ENCODE measurements at places on chromosomes 2 and 18.

DNA sequence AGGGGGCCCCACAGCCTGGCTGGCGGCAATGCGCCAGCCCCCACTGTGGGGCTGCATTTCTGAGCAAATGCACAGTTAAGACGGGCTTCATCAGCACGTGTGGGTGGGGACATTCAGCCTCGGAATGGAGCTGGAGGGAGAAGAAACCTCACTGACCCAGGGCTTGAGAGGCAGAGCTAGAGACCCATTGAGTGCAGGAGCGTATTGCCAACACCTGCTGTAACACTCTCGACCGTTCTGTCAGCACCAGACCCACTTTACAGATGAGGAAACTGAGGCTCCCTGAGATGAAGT lies 200.9 kb upstream of the RAB6C start:
- no peak for DNase-seq

DNA sequence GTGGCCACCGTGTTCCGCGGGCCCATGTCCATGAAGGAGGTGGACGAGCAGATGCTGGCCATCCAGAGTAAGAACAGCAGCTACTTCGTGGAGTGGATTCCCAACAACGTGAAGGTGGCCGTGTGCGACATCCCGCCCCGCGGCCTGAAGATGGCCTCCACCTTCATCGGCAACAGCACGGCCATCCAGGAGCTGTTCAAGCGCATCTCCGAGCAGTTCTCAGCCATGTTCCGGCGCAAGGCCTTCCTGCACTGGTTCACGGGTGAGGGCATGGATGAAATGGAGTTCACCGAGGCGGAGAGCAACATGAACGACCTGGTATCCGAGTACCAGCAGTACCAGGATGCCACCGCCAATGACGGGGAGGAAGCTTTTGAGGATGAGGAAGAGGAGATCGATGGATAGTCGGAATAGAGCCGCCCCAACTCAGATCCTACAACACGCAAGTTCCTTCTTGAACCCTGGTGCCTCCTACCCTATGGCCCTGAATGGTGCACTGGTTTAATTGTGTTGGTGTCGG lies 17.7 kb downstream of the TUBB6 start:
- DNase-seq: no peak

GRCh38 chr2:38164881-38165280 lies 88.9 kb upstream of the CYP1B1 start:
- no peak for DNase-seq

GRCh38 chr2:160224507-160224906 lies 24.4 kb upstream of the ITGB6 start:
- DNase-seq: no peak

- DNase-seq: peak; percentile 30
These were observed 57.6 kb downstream of the VAPA start for GRCh38 chr18:9971313-9971920.

DNA sequence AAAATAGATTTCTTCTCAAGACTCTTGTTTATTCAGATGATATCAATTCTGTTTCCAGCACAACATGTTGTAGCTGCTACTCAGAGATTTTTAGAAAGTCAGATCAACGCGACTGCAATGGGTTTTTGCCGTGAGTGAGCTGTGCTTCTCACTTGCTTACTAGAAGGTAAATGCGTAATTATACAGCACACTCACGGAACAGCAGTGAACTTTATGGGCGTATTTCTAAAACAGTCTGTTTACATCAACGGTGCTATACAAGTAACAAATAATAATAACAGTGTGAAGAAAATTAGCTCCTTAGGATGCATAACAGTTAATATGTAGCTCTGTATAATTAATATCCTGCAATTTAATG lies 533.6 kb downstream of the RNF144A start:
- DNase-seq: no peak

DNA sequence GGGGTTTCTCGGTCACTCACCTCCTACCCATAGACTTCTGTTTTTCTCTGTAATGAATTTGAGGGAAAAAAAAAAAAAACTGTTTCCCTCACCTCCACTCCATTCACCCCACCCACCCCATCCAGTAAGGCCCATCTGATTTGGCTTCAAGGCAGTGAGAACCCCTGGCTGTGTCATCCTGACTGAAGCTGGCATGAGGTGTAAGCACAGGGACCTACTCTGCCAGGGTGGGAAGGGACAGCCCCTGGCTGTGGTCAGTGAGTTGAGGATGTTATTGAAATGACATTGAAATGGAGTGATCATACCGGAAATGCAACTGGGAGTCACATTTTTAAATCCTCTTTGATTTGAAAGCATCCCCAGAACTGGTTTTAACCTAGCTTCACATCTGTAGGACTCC lies 19.1 kb upstream of the BCL2L11 start:
- DNase-seq: no peak

GRCh38 chr2:98405301-98405700 lies 39.4 kb upstream of the INPP4A start:
- no peak for DNase-seq

DNA sequence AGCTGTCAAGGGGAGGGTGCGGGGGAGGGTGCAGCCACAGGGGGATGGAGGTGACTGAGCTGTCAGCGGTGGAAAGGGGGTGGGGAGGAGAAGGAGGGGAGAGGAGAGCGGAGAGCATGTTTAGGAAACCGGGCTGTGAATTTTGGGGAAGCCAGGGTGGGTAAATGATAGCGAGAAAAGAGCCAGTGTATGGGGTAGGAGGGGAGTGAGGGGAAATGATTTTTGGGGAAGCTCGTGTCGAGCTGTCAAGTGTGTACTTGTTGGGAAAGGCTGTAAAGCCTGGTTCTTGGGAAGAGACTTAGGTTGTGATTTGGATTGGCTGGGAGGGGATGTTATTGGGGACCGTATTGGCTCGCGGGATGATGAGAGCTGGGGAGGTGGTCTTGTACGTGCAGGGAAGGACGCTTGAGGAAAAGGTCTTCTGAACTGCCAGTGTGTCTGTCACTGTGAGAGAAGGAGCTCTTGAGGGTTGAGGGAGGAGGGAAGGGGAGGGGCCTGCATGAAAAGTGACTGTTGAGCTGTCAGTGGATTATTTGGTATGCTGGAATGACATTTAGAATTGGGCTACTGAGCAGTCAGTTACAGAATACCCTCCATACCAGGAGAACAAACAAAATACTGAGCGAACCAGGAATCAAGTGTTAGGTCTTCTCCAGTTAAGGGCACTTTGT lies 1.0 kb downstream of the UBR3 start:
- DNase-seq: no peak

DNA sequence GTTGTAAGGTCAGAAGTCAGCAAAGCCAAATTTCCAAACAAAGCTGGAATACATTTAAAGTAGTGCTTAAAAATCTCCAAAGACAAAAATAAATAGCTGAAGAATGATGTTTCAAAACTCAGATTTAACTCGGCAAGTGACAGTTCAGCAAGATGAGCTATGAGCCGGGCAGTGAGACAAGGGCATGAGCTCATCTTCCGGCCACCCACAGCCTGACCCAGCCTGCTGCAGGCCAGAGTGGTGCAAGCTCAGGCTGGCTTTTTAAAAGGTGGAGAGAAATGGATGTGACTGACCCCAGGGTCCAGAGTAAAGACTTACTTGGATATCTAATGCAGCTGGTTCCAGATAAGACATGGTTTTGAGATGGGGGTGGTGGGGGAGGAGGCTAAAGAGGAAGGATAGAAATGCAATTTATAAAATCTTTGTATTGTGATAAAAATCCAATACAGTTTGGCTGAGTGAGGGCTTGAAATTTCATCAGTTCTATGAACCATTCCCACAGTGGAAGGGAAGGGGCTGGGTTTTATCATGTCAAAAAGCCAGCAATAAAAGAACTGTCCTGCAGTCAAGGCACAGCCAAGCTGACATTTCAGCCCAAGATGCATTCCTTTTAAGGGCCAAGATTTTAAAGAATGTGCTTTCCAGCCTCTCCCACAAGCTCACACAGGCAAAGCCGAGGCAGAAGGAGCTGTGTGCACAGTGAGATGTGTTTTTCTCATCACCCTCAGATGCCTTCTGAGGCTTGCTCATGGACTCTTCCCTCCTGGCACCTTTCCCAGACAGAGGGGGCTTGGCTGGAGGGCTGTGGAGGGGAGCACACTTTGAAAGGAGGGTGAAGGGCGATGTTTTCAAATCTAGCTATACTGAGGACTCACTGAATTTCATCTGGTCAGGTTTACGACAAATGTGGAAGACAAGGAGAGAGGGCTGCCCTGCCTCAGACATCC lies 97.9 kb upstream of the KLHL29 start:
- no peak for DNase-seq

DNA sequence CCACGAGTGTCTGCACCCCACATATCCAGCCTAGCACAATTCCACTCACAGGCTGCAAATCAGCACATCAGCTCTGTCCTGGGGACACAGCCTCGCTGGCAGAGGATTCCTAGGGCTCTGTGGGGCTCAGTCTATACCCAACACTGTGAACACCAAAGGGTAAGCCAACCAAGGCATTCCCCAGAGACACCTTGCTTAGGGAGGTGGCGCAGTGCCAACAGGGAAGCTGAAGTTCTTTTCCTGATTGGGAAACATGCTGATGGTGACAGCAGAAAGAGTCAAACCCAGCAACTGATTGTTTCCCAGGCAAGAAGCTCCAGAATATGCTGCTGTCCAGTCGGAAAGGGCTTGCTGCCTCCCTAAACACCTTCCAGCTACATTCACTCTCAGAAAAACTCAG lies 55.8 kb downstream of the TTC32 start:
- DNase-seq: no peak

DNA sequence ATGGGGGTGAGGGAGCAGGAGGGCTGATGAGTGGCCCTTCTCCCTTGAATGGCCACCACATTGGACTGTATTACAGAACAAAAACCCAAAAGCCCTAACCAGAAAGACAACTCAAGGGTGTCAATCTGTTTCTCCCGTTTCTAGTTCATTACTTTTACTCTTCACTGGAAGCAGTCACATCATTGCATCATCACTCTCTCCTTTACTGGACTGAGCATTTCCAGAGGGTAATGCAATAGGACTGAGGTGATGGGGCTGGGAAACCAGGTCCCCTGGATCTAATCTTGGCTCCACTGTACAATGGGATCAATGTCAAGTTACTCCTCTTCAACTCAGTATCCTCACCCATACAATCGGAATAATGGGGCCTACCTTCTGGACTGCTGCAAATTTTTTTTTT lies 56.1 kb downstream of the BCL2 start:
- no peak for DNase-seq

DNA sequence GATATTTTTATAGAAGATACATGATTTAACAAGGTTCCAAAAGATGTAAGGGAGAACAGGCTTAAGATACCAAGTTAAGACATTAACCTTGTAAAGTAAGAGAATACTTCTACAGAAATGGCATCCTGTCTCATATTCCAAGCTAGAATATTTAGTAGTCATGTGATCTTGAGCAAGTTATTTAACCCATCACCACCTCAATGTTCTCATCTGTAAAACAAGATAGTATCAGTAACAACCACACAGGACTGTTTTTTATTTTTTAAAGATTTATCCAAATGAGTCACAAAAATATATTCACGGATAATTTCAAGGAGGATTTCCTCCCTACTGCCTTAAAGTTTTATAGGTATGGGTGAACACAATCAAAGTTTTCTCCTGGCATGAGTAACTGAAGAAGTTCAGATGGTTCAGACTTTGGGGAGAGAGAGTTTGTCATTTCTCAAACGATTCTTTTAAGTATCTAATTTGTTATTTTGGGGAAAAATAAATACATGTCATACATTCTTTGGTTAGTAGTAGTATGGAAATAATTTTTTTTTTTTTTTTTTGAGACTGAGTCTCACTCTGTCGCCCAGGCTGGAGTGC lies 25.9 kb downstream of the ROCK1 start:
- DNase-seq: no peak

GRCh38 chr2:113977660-113978523 lies 88.0 kb downstream of the ACTR3 start:
- DNase-seq: no peak

DNA sequence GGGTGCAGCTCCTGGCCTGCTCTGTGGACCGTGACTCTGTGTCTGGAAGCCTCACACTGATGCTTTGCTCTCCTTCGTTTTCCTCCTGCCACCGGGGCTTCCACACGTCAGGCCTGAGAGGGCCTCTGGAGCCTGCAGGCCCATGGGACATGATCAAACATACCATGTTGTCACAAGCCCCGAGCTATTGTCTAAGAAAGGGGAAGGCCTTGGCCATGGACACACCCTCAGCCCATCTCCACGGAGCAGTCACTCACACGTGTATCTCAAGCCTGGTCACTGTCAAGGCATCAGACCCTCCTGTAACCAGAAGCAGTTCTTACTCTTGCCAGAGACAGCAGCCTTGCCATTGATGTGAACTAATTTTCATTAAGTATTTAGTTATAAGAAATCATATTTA lies 814.1 kb upstream of the SALL3 start:
- DNase-seq: no peak

- DNase-seq: peak; percentile 11
These were observed 122.7 kb downstream of the TWIST2 start for GRCh38 chr2:238970553-238971081.
